Stimulated activated naive B cell treated with anti-CD40 and anti-IgM and Interleukin-4, amounts not matched to agents 10 μg/mL and 1 μg/mL and 100 μg/mL, for 72 hours (primary cell): ENCODE measurements at places on chromosomes 16 and 17.
A peak's percentile ranks its signal among the peaks of the same experiment; 100 is the strongest.

DNA sequence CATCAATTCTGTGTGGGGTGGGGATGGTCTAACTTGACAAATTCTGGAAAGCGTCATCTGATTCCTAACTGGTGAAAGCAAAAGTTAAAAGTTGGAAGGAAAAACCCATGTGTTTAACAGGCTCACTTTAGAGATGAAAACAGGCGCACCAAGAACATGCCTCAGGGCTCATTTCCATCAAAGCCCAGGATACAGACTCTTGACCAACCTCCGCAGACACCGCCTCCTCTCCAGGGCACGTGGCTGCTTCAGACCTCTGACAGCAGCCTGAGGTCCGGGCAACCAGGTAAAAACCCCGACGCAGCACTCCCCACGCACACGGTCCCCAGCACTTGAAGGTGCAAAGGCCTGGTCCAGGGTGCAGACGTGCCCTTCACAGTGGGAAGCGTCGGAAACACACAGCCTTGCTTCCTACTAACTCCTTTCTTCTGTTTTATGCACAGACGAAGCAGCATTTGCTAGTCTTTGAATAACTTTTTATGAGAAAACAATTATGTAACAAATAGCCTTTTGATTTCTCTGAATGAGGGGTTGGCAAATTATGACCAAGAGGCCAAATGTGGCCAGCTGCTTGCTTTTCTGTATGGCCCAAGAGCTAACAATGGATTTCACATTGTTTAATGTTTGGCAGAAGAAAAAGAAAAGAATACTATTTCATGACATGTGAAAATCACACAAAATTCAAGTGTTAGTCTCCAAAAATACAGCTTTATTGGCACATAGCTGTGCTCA, 44.2 kb upstream of the TRAP1 start:
- no peak for DNase-seq

GRCh38 chr17:63998050-63998720, at the start of gene PRR29:
PRR29 (plus strand) TSS chr17:63998351; CDS start chr17:63998365, 14 bp downstream.
- peak; percentile 58 for DNase-seq

DNA sequence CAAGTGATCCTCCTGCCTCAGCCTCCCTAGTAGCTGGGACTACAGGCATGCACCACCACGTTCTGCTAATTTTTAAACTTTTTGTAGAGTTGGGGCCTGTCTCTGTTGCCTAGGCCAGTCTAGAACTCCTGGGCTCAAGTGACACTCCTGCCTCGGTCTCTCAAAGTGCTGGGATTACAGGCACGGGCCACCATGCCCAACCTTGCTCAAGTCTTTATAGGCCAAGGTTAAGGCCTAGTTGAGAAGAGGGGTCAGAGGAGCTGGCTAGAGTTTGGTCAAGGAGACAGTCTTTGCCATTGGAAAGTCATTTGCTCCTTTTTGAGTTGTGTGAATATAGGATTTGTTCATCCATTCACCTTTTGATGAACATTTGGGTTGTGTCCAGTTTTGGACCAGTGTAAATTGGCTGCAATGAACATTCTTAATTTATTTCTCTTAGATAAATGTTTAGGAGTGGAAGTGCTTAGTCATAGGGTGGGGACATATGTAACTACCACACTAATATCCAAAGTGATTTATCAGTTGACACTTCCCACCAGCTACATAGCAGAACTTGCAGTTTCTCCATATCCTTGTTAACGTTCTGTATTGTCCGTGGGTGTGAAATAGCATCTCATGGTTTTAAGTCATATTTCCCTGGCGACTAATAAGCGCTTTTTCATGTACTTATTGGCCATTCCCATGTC, 30.7 kb upstream of the ARHGAP17 start:
- DNase-seq: no peak

DNA sequence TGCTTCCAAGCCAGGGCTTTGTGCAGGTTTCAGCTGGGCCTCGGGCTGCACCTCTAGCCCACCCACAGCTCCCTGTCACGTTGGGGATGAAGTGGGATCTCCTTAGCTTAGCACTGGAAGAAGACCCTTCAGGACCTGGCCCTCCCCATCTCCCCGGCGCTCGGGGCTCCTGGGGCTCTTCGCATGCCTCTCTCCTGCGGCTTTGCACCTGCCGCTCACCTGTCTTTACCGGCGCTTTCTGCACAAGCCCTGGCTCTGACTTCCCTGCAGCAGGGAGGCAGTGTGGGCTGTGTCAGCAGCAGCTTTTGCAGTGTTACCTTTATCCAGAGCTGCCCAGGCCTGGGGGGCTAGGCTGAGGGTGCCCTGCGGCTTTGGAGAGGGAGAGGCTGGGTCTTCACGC, 52.3 kb downstream of the NT5M start:
- DNase-seq: no peak
